ENCODE measurements at places on chromosomes 3 and 15.

DNA sequence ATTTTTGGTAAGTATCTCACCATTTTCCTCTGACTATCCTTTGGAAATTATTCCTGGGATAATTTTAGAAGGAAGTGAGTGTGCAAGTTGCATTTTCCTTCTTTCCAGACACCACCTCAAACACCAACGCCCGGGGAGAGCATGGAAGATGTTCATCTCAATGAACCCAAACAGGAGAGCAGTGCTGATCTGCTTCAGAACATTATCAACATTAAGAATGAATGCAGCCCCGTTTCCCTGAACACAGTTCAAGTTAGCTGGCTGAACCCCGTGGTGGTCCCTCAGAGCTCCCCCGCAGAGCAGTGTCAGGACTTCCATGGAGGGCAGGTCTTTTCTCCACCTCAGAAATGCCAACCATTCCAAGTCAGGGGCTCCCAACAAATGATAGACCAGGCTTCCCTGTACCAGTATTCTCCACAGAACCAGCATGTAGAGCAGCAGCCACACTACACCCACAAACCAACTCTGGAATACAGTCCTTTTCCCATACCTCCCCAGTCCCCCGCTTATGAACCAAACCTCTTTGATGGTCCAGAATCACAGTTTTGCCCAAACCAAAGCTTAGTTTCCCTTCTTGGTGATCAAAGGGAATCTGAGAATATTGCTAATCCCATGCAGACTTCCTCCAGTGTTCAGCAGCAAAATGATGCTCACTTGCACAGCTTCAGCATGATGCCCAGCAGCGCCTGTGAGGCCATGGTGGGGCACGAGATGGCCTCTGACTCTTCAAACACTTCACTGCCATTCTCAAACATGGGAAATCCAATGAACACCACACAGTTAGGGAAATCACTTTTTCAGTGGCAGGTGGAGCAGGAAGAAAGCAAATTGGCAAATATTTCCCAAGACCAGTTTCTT, 3.9 kb downstream of the NFKBIZ start:
- DNase-seq = no peak

DNA sequence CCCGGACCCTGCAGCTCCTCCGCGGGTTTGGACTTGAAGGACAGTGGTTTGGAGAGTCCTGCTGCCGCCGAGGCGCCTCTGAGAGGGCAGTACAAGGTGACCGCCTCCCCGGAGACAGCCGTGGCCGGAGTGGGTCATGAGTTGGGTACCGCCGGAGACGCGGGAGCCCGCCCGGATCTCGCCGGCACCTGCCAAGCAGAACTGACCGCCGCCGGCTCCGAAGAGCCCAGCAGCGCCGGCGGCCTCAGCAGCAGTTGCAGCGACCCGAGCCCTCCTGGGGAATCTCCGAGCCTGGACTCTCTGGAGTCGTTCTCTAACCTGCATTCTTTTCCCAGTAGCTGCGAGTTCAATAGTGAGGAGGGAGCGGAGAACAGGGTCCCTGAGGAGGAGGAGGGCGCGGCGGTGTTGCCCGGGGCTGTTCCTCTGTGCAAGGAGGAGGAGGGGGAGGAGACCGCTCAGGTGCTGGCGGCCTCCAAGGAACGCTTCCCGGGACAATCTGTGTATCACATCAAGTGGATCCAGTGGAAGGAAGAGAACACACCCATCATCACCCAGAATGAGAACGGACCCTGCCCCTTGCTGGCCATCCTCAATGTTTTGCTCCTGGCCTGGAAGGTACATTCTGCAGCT, 634 bp downstream of the MINDY2 start:
- DNase-seq = no peak

DNA sequence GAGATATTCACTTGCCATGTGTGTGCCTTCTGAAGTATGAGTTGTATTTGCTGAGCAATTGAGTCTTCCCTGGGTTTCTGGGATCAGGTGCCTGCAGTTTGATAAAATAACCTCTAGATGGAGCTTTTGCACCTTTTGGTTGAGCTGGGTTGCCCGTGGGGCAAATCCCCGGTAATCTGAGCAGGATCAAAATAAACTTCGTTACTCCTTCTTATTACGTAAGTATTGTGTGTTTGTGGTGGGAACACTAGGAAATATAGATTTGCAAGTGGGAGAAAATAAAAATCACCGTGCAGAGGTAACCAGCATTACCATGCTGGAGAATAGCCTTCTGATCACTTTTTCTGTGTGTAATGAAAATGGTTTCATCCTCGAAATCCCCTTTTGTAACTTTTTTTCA, 277.4 kb upstream of the NR2E3 start:
- no peak for DNase-seq

GRCh38 chr3:54421943-54422342, 299.6 kb downstream of the CACNA2D3 start:
- DNase-seq = no peak

GRCh38 chr3:192879346-192880031, 38.2 kb downstream of the MB21D2 start:
- DNase-seq = no peak

DNA sequence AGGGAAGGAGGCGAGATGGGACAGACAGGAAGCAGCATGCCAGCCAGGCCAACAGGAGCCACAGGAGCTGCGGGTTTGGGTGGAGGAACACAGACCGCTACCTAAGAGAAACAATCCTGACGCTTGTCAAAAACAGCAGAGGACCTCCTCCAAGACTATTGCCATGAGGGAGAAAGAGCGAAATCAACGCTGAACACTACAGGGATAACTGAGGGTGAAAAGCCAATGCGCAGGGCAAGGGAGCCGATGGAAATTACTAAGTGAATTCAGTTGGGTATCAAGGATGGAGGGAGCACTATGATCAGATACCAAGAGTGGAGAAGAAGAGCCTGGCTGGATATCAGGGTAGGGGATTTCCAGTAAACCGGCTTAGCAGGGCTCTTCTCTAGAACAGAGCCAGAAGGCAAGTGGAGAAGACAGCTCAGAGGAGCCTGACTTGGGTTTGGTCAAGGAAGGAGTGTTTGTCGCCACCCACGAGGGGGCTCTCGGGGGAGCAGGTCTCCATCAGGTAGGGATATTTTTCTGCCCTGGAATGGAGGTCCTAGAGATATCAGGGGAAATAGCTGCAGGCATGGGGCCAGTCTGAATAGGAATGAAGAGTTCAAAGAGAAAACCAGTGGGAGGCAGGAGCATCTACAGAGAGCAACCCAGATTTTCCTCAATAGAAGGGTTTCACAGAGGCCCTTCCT, 48.4 kb downstream of the SLC41A3 start:
- DNase-seq = no peak

GRCh38 chr15:87760547-87761314, 495.8 kb downstream of the NTRK3 start:
- no peak for DNase-seq

GRCh38 chr3:140051019-140051957, 116.3 kb downstream of the CLSTN2 start:
- no peak for DNase-seq

DNA sequence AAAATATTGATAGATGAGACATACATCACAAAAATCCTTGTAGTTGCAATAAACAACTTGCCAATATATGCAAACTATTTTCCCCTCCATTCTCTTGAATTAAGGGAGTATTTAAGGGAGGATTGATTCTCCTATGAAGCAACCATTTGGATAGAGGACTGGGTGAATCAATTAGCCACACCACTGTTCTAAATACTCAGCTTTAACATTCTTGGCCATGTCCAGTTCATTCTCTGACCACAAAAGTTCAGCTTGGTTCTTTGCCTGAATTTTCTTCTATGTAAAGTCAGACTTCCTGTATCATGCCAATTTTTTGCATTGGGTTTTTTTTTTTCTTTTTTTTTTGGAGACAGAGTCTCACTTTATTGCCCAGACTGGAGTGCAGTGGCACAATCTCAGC, 15.8 kb upstream of the SEC11A start:
- DNase-seq = no peak

DNA sequence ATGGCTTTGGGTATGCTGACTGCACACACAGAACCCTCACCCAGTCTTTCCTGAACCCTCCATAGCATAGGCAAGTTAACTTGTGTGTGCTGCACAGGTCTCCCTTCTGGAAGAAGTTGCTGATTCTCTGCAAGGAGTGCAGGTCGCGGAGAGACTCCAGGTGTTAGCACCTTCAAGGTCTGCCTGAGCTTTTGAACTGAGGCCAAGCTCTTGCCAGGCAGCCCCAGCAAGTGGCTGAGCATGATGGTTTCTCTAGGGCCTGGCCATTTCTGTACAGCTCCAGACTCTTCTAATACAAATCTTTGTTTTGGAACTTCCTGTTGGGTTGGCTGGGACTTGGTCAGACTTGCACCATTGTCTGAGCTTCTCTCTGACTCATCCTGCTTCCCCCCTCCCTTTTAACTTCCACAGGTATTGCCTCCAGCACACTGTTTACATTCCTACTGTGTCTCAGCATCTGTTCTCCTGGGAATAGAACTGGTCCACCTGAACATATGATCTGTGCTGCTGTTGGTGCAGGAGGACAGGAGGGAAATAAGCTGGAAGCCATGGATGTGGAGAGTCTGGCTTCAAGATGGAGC, 53.3 kb downstream of the KY start:
- DNase-seq = no peak

- DNase-seq = no peak
Observed at GRCh38 chr15:57353317-57353804, 22.9 kb upstream of the CGNL1 start.

- DNase-seq = no peak
Observed at GRCh38 chr3:102361101-102361500, 73.7 kb upstream of the ZPLD1 start.

DNA sequence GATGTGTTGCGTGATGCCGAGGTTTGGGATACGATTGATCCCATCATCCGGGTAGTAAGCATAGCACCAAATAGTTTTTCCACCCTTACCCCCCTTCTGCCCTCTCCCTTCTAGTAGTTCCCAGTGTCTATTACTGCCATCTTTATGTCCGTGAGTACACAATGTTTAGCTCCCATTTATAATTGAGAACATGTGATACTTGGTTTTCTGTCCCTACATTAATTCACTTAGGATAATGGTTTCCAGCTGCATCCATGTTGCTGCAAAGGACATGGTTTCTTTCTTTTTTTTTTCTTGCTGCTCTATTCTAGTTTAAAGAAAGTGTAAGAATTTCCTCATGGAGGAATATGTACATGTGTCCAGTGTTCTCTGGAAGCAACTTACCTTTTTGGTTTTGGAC, 51.8 kb downstream of the NSUN3 start:
- DNase-seq = no peak

All from stimulated activated CD4-positive, alpha-beta T cell treated with anti-CD3 and anti-CD28 coated beads, Interleukin-1b, Interleukin-23, amount 100 ng/mL, for 1 hour (primary cell).